Colonic mucosa (tissue), 4 donors: ENCODE measurements at places on chromosomes 4 and X.

DNA sequence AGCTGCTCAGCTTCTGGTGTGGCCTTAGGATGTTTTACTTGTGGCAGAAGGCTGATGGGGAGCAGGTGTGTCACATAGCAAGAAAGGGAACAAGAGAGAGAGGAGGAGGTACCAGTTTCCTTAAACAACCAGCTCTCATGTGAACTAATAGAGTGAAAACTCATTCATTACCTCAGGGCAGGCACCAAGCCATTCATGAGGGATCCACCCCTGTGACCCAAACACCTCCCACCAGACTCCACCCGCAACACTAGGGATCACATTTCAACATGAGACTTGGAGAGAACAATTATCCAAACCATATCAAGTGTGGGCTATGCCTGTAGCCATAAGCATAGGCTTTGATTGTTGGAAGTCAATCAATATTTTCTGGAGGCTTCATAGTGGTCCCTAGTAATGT lies 56.0 kb downstream of the GSX2 start:
- DNase-seq = no peak

DNA sequence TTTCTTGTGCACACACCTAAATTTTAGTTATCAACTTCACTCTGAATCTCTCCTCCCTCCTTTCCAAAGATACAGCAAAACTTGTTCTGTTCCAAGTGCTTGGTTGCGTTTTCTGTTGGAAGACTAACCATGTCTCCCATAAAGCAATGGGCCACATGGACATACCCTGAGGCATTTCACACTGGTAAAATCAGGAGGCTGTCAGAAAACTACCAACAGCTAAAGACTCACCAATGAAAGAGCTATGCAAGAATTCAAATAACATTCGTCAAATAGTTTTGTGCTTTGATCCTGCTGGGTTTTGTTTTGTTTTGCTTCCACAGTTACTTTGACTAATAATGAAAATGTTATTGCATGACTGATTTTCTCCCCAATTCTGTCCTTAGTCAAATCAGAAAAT lies 46.0 kb downstream of the PHEX start:
- DNase-seq = no peak

GRCh38 chr4:94345266-94345665 lies 2.6 kb upstream of the HPGDS start:
- no peak for DNase-seq

- no peak for DNase-seq
Measured at GRCh38 chrX:44828008-44828605, 15.7 kb upstream of the DUSP21 start.

- DNase-seq = no peak
Measured at GRCh38 chr4:108144451-108144850, 24.3 kb downstream of the LEF1 start.

DNA sequence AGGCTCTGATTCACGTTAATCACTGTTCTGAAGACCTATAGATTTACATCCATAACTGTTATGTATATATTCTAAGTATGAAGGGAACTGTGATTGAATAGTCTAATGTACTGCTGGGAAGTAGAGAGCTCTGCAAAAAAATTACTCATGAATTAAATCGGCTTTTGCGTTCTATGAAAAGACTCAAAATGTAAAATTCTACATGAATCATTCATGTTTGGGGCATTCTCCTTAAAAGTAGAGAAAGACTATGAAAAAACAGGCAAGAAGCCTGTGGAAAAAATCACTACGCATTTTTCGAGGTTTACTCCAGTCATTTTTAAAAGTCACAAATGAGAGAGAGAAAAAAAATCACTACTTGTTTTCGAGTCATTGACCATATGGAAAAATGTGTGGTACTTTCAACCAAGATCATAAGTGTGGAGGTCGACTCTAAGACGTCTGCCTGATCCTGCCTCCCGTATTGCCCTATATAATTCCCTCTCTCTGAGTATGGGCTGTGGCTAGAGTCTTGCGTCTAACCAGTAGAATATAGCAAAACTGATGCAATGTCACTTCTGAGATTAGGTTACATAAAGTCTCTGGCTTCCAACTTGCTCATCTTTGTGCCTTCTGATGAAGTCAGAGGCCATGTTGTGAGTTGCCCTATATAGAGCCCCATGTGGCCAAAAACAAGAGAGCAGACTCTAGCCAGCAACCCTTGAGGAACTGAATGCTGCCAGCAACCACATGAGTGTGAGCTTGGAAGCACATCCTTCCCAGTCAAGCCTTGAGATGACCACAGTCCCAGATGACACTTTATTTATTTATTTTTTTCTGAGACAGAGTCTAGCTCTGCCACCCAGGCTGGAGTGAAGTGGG lies 32.1 kb upstream of the VEGFD start:
- DNase-seq = no peak

DNA sequence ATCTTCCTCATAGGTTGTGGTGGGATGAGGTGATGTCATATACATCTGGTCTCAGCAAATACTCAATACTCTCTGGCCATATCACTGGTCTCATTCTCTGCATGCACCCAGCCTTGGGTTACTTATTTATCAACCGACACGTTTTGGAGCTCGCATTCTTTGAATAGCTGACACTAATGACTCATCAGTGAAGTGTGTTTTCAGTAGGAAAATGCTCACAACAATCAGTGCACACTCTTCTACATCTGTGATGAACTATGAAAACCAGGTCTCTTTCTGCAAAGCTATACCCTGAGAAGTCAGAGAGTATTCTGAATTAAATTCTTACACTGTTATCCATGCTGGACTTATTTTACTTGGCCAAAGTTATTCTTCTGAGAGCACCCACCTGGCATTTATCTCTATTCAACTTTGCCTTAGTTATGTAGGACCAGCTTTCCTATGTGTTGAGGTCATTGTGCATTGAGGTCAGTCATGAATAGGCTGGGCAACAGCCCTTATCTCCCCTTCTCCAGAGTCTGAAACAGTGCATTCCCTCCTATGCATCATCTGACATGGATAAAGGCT lies 58.7 kb upstream of the DHX15 start:
- peak; percentile 16 for DNase-seq

DNA sequence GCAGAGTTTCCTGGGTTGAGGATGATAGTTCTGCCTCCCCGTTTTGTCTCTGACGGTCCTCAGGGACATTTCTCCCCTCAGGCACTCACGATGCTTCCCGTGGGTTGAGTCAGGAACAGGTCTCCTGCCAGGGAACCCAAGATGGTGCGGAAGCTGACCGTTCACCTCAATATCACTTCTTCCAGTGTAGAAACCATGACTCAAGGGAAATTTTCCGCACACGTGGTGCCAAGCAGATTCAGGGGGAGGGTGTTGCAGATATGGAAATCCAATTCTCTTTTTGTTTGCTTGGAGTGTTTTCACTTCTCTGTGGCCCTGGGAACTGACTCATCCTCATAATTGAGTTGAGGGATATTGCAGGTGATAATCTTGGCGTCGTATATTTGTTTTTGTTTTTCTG lies 46.7 kb downstream of the CXorf49B start:
- no peak for DNase-seq

DNA sequence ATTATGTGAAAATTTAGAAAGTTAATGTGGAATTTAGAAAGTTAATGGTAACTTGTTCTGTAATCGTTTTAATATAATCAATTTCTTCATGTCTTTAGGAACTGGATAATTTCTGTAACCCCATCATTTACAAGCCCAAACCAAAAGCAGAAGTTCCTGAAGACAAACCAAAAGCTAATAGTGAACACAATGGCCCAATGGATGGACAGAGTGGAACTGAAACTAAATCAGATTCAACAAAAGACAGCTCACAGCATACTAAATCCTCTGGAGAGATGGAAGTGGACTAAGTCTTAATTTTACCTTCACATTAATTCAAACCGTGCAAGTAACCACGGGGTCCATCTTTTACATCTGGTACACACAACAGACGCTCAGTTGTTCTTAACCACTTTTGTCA lies 48.1 kb upstream of the PLK4 start:
- no peak for DNase-seq
